ENCODE measurements at places on chromosomes 5 and 9. TPM values are rescaled to one million over a fixed set of nuclear protein-coding genes. Genes with fewer than 3 reads are reported as not detected.

Gene FCN2
- 0.73 TPM for total RNA-seq

Gene HDHD3
- 54.1 TPM for total RNA-seq

Gene PCDHA11
- 4.3 TPM for total RNA-seq

Gene OXCT1
- total RNA-seq, result 19.3 TPM

Gene KIF4B
- total RNA-seq, result not detected

Gene CDX1
- total RNA-seq, result not detected

Gene PFN3
- not detected for total RNA-seq

Gene PTPDC1
- 11.4 TPM for total RNA-seq

Gene IL5
- not detected for total RNA-seq

Gene FBP2
- not detected for total RNA-seq

Gene PCDHA9
- 0.66 TPM for total RNA-seq

Gene LRRTM2
- 1.0 TPM for total RNA-seq

Gene TAF11L7
- not detected for total RNA-seq

Gene MELK
- total RNA-seq, result not detected

Gene CCNO
- total RNA-seq, result 0.32 TPM

Gene PCDHGA11
- total RNA-seq, result 9.8 TPM

Gene OBP2B
- total RNA-seq, result 0.88 TPM

Gene ARAP3
- 2.6 TPM for total RNA-seq

Gene FOXD4
- 0.33 TPM for total RNA-seq

Gene ALDH1B1
- total RNA-seq, result 11.0 TPM

Gene ARL14EPL
- total RNA-seq, result not detected

Measured in breast epithelium (tissue), 4 donors.